ENCODE measurements at places on chromosomes 16 and 17.

DNA sequence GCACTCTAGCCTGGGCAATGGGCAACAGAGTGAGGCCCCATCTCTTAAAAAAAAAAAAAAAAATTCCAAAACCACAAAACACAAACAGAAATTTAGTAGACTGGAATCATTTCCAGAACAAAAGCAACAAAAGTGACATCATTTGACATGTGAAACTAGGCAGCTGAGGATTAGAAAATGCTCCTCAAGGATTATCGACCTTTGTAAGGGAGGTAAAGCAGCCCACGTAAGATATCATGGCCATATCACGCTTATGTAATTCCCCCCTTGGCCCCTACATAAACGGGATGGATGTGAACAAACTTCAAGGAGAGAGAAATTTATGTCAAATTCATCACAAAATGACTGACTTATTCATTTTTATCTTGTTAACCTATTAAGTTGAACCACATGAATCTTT, 83.3 kb downstream of the WDR59 start:
- no peak for DNase-seq

DNA sequence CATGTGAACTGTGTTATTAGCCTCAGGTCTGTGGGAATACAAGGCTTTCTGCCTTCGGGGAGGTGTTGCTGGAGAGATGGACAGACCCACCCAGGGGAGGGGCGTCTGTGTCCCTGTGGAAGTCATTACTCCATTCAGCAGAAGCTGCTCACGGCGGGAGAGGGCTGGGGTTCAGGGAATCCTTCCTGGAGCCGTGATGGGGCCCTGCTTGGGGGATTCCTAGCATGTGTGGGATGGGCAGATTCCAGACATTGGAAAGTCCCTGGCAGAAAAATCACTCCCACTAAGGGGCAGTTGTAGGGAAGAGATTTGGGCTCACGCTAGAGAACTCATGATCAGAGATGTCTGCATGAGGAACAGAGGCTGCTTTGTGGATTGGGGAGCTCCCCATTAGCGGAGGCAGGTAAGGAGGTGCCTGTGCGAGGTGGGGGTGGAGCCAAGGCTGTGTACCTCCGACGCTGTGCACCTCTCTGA, 56.3 kb upstream of the IL34 start:
- no peak for DNase-seq

DNA sequence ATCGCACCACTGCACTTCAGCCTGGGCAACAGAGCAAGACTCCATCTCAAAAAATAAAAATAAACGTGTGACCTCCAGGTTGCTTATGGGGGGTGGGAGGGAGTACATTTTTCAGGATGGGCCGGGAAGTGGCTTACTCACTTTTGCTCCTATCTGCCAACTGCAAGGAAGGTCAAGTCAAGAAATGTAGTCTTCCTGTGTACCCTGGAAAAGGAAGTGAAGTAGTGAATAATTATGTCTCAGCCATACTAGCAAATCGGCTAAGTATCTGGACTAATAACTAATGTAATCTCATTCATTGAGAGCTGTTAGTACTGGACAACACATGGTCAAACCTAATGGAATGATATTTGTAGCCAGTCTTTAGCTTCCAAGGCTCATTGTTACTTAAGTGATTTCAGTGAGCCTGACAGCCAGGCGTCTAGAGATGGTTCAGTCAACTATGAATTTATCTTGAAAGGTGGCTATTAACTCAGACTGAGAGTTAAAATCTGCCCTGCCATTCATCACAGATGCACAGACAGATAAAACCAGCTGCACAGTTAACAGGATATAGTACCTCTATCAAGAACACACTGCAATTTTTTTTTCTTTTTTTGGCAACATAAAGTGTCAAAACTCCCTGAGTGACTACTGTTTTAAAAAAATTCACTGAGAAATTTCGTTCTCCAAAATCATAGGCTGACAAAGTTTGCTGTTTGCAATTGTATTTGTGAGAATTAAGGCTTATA, 3.7 kb upstream of the TACO1 start:
- no peak for DNase-seq

- DNase-seq, result no peak
Measured at GRCh38 chr17:75902406-75902805, 2.3 kb downstream of the MRPL38 start.

DNA sequence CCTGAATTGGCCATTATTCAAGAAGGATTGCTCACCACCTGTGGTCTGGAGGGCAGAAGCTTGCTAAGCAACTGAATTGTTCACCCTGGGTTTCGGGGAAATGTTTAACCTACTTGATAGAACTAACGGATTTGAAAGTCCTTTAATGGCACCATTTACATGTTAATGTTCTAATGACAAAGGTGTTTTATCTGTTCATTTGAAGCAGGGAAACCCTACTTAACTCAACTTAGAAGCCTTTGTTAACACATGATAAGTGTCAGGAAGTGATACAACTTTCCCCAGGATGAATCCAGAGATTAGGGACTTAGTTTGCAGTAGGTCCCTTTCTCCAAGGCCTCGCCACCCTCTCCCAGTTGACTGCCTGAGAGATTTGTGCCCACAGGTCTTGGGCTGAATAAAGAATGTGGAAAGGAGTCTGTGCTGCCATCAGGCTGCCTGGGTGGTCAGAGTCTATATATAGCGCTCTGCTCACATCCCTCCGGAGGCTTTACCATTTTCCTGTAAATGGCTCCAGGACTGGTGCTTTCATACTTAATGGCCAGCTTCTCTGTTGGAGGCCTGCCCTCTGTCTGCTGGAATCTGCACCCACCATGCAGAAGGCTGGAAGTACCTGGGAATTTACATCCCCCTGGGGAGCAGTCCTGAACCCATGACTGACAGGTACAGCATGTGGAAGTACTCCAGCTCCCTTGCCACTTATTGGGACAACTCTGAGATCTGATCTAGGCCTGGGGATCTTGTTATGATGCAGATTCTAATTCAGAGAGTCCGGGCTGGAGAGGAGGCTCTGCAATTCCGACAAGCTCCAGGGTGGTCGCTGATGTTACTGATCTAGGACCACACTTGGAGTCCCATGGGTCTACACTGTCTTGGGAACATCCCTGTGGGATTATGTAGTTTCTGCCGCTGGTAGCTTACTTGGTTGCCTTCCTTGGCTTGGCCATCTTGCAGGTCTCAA, 99.9 kb downstream of the ASIC2 start:
- no peak for DNase-seq

- no peak for DNase-seq
Measured at GRCh38 chr16:71338193-71338592, 20.3 kb upstream of the CALB2 start.

GRCh38 chr16:164827-165538, 795 bp upstream of the HBM start:
- no peak for DNase-seq

GRCh38 chr17:67126983-67127382, 82.6 kb downstream of the CACNG1 start:
- DNase-seq, result no peak

DNA sequence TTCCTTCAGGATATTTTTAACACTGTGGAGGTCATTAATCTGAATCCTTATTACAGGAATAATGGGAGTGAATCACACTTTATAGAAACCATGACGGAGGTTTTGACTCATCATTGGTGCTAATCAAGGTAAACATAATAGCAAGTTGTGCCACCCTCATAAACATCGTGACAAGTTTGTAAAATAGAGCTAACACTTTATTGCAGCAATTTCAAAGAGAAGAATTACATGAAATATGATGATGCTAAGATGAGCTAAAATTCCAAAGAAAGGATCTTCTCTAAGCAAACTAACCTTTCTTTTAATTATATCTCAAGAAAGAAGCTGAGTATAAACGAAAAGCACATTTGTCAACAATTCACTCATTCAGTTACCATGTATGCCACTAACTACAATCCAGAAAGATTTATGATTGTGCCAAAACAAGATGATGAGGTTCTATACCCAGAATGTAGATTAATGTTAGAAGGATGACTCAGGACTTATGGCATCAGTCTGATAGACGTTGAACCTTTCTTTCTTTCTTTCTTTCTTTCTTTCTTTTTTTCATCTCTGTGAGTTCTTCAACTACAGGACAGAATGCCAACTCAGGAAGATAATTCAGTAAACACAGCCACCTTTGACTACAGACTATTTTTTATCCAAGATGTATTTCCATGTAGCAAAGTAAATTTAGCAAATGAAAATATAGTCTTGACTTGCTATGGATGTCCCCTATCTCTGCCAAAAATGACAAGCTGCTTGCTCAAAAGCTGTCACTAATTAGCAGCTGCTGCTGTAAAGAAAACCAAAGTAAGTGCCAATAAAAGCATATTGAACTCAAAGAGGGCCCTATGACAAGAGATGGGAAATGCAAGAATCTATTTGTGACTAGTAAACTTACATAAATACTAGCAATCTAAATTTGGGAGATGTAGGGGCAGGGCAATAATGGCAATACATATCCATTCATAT, 23.3 kb downstream of the STAT5B start:
- peak; percentile 31 for DNase-seq

- peak; percentile 36 for DNase-seq
Measured at GRCh38 chr17:70636517-70637133, 467.3 kb downstream of the KCNJ2 start.

DNA sequence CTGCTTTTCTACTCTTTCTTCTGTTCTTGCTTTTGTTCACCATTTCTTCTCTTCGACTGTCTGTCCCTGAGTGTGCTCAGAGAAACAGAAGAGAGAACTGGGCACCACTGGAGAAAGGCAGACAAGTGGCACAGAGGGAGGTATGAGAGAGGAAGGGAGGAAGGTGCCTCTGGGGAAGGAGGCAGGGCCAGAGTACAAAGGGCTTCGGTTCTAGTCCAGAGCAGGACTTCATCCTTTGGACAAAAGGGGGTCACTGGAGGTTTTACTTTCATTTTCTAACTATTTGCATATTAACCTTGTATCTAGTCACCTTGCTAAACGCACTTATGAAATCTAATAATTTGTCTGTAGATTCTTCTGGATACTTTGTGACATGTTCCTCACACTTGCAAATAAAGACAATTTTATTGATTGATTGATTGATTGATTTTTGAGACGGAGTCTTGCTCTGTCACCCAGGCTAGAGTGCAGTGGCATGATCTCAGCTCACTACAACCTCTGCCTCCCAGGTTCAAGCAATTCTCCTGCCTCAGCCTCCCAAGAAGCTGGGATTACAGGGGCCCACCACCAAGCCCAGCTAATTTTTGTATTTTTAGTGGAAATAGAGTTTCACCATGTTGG, 13.5 kb downstream of the ITGB4 start:
- no peak for DNase-seq

DNA sequence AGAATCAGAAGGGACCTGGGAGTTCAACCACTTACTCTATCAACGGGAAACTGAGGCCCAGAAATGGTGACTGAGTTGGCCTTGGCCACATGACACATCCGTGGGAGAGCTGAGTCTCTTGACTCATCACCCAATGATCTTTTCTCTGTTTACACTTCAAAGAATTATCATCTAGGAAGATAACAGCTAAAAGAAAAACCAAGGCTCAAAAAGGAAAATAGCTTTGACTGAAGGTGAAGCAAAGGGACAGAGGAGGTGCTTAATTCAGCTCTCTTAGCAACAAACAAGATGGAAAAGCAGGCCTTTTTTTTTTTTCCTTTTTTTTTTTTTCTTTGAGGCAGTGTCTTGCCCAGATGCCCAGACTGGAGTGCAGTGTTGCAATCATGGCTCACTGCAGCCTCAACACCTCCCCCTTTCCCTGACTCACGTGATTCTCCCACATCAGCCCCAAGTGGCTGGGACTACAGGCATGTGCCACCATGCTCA, 16.7 kb downstream of the ERCC4 start:
- peak; percentile 57 for DNase-seq

DNA sequence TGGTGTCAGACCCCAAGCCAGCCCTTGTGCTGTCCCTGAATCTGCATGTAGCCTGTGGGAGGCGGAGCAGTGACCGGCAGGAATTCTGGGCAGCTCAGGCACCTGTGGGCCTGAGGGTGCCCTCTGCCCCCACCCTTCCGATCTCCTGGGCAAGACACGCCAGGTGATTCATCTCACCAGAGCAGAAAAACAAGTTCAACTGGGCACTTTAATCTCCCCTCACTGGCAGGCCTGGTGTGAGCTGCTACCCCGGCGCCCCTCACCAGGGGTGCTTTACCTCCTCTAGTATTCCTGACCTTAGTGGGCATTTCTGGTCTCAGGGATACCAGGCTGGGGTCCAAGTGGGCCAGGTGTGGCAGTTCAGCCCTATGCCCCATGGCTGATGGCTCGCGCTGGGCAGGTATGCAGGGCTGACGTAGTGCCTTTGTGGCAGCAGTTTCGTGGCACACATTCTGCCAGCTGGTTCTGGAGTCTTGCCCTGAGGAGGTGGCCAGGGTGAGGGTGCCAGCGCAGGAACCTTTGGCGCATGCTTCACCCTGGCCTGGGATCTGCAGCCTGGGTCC, 6.0 kb downstream of the ERBB2 start:
- DNase-seq, result no peak

DNA sequence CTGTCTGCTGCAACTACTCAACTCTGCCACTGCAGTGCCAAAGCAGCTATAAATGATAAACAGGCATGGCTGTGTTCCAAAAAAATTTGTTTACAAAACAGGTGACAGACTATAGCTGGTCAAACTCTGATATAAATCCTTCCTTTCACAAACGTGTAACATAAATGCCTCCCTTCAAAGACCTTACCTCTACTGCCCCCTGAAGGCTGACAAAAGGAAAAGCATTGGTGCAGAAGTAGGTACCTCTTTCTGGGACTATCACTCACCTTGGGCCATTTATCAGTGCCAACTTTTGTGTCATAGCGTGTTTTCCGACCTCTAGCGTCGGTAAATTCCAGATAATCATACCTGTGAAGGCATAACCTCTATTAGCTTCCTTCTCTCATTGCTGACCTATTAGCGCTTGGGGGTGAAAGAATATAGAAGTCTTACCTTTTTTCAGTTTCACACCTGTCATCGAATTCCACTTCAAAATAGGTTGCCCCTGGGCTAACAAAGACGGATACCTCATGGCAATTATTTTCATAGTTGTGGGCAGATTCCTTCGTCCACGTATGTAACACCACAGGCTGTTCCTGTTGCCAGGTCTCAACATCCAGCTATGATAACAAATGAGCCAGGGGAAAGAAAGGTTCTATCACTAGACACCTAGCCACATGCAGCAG, 67.9 kb downstream of the ZZEF1 start:
- DNase-seq, result peak; percentile 32

DNA sequence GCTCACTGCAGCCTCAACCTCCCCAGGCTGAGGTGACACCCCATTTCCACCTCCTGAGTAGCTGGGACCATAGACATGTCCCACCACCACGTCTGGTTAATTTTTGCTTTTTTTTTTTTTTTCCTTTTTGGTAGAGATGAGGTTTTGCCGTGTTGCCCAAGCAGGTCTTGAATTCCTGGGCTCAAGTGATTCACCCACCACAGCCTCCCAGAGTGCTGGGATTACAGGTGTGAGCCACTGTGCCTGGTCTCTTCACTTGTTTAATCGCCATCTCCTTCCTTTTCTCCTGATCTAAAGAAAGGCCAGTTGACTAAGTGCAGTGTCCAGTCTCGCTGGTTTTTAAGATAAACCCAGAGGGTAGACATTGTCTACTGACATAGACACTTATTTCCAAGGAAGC, 152.0 kb downstream of the C16orf95 start:
- no peak for DNase-seq

GRCh38 chr17:6027342-6028024, 42.7 kb upstream of the WSCD1 start:
- DNase-seq, result no peak

GRCh38 chr17:7846765-7847661, 7.9 kb upstream of the TMEM88 start:
- no peak for DNase-seq
